Stimulated activated CD8-positive, alpha-beta memory T cell treated with anti-CD3 and anti-CD28 coated beads, Interleukin-15, amount 100 ng/mL, for 1 hour (primary cell): ENCODE measurements at places on chromosomes 2 and 18.

DNA sequence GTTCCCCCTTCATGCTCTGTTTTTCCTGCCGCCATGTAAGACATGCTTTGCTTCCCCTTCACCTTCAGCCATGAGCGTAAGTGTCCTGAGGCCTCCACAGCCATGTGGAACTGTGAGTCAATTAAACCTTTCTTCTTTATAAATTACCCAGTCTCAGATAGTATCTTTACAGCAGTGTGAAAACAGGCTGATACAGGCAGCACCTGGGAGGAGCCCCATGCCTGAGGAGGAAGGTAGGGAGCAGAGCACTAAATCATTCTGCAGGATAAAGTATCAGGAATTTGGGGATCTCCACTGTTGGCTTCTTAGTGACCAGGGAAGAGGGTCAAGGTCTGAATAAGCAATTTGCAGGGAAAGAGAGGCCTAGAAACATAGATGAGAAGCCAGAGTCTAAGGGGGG lies 78.0 kb downstream of the KCNF1 start:
- DNase-seq, result no peak

DNA sequence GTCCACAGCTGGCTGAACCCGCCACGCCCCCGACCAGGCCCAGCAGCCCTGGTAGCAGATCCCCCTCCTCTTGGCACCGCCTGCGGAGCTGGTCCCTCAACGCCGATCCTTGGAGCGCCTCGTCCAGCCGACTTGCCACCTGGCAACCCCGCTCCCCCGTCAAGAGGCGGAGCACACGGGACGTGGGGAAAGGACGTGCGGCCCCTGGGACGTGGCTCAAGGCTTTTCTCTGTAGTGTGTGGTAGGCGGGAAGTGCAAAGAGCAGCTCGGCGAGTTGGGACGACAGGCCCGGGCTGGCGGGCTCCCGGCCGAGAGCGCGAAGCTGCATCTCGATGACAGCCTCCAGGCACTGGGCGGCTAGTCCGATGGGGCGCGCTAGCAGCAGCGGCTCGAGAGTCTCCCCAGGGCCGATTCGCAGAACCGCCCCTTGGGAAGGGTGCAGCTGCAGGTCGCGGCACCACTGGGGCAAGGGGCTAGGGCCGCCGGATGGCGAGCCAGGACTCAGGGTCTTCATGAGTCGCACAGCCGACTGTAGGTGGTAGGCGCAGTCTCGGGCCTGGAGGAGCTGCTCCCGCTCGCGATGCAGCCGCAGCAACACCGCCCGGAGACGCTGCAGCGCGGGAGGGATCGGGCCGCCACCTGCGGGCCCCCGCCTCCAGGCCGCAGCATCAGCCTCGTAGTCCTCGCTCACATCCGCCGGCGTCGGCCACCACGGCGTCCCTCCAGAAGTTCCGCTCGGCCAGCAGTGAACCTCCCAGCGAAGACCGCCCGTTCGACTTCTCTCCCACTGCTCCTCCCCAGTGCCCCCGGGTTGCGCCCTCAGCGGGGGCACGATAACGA lies 617 bp downstream of the CCDC142 start:
- DNase-seq, result no peak

- no peak for DNase-seq
Observed at GRCh38 chr2:241739651-241740050, 5.2 kb downstream of the D2HGDH start.

GRCh38 chr2:240426845-240427721 lies 8.4 kb upstream of the GPC1 start:
- DNase-seq, result no peak

DNA sequence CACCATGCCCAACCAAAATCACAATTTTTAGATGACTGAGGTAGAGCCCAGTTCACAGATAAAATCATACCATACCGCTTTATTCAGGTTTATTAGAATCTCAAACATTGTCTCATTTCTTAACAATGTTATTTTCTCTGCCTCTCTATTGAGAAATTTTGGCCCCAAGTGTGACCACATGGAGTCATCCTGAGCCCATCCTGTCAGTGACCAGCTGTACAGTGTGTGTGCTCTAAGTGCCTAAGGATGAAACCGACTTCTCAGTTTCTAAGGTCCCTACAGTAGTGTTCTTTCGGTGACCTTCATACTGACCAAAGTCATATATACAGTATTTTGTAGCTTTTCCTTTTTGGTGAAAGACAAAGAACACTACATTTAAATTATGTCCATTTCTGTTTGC lies 123.7 kb upstream of the MSTN start:
- no peak for DNase-seq

- DNase-seq, result no peak
Observed at GRCh38 chr2:216110620-216111019, 1.5 kb downstream of the XRCC5 start.

DNA sequence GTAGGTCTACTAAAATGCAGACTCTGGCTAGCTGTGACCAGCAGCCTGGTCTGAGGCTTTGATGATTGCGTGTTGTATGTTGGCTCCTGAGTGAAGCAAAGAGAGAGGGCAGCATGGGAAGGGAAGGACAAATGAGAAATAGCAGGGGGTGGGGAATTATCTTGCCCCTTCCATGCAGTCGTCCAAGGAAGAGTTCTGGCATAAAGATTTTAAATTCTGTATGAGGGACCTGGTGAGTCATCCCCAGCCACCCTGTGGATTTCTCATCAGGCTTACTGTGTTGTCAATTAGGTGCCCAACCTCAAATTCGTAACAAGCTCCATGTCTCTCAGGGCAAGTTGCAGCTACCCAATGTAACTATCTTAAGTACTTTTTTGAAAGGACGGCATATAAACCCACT lies 72.1 kb upstream of the NOSTRIN start:
- no peak for DNase-seq

DNA sequence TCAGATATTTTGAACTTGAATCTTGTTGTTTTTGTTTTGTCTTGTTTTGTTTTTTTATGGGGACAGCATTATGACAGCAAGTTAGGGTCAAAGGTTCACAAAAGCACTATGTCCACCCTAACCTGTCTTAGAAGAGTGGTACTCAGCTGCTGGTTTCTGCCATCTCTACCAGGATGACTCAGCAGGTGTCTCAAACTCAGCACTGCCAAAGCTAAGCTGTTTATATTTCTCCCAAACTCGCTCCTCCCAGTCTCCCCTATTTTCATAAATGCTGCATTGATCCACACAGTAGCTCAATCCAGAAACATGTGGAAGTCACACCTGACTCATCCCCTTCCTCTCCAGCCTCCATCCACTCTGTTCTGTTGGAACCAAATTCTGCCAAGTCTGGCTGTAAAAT lies 134.9 kb downstream of the ZBTB7C start:
- no peak for DNase-seq

GRCh38 chr2:185738679-185739472 lies at the start of gene FSIP2:
Gene FSIP2 (plus strand): TSS chr2:185738804. CDS start chr2:185738895, 91 bp downstream.
- no peak for DNase-seq

- DNase-seq, result no peak
Observed at GRCh38 chr18:71798986-71799673, 745.0 kb downstream of the CBLN2 start.

GRCh38 chr18:75365837-75366236 lies 61.7 kb downstream of the SMIM21 start:
- DNase-seq, result no peak

GRCh38 chr2:26606847-26607190 lies 34.3 kb downstream of the CIB4 start:
- no peak for DNase-seq
